ENCODE measurements at places on chromosomes 5 and 9. TPM values are rescaled to one million over a fixed set of nuclear protein-coding genes. Genes with fewer than 3 reads are reported as not detected.

The TLN1 gene
- total RNA-seq = 145 TPM

The BTNL8 gene
- total RNA-seq = not detected

The TSSK1B gene
- not detected for total RNA-seq

The GPX8 gene
- total RNA-seq = 34.4 TPM

The CDX1 gene
- total RNA-seq = not detected

The FGD3 gene
- total RNA-seq = 0.16 TPM

The TLX3 gene
- not detected for total RNA-seq

The PTGER4 gene
- 7.5 TPM for total RNA-seq

The POU5F2 gene
- 0.02 TPM for total RNA-seq

The TMEM252 gene
- total RNA-seq = not detected

The BTNL3 gene
- not detected for total RNA-seq

The DOCK2 gene
- 3.1 TPM for total RNA-seq

The DIPK1B gene
- total RNA-seq = 6.1 TPM

The PCDHGB1 gene
- 1.9 TPM for total RNA-seq

The SPTLC1 gene
- 60.2 TPM for total RNA-seq

The MAMDC2 gene
- 0.27 TPM for total RNA-seq

The EIF4E1B gene
- not detected for total RNA-seq

The SAXO1 gene
- total RNA-seq = not detected

The ENTREP1 gene
- total RNA-seq = 0.74 TPM

The C6 gene
- total RNA-seq = not detected

The CCDC127 gene
- 6.0 TPM for total RNA-seq

The SOX30 gene
- total RNA-seq = not detected

The GPR150 gene
- total RNA-seq = 0.07 TPM

The GFI1B gene
- total RNA-seq = 0.09 TPM

Data from A549 treated with AZD2906 at 1 μM for 4 hours (cell line).